ENCODE measurements at places on chromosomes 7 and 10.
A peak's percentile ranks its signal among the peaks of the same experiment; 100 is the strongest.

DNA sequence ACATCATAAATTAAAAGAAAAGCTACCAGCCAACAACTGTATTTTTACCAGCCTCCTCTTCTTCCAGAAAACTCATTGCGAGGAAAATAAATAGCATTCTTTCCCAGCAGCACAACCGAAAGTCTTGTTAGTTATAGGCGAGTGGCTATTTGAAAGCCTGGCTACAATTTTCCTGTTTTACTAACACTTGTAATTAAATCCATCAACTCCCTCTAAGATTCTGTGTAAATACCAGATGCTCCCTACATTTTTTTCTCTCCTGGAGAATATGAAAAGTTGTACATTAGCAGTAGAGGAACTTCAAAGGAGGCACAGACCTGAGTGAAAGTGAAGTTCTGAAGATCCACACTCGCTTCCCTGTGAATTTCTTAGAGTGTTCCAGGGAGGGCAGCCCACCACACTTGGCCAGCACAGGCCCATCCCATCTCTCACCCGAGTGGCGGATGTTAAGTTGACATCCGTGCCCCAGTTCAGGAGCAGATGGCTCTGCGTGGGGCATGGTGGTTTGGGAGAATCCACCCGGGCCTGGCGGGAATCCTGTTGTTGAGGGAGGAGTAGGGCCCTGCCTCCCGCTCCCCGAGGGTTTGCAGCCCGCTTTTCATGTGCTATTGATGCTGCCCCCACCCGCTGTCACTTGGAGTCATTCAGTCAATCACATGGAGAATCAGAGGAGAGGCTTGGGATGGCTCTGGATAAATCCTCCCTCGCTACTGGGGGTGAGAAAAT, 451.0 kb upstream of the GALNT17 start:
- no peak for DNase-seq

DNA sequence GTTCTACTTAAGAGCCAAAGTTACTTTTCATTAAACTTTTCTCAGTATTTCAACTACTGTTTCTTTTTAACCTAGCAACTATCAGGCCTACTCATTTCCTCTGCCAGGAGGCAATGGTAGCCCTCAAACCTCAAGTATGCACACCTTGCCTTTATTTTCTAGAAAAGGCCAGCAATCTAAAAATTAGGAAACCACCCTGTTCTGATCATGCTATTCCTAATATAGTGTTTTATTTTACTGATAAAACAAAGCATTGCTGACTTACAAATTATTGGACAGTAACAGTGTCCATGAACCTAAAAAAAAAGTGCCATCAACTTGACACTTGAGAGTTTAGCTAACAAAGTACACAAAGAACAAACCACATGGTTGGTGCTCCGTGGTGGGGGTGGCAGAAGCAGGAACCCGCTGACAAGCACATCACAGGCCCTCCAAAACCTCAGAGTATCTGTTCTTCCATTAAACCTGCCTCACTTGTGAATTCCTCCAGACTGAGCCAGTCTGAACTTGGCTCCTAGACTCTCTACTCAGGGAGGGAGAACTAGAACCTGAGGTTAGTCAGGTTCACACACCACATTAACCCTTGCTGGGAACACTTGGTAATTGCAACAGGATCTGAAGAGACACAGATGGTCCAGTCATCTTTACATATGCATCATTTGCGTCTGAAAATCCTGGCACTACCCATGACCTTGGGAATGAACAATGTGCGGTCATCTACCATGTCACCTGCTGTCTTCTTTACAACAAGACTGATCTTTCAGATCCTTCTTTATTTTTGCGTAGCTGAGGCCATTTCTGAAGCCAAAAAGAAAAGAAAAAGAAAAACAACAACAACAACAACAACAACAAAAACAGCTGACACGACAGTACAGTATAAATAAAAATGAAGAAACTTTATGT, 31.9 kb downstream of the PIP4K2A start:
- DNase-seq, result peak; percentile 23

DNA sequence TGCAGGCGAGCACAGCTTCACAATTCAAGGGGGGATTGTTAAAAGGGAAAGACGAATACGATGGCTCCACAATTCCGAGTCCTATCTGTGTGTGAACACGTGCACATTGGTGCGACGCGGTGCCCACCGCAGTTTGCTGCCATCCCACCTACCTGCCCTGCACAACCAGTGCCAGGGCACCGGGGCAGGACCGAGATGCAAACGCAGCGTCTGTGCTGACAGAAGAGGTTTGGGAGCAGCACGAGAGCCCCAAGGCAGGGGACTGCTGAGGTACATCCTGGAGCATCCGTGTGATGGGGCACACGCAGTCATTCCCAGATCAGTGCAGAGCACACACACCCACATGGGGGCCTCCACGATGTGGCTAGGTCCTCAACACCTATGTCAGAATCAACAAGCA, 221.3 kb downstream of the DNAJB6 start:
- no peak for DNase-seq

DNA sequence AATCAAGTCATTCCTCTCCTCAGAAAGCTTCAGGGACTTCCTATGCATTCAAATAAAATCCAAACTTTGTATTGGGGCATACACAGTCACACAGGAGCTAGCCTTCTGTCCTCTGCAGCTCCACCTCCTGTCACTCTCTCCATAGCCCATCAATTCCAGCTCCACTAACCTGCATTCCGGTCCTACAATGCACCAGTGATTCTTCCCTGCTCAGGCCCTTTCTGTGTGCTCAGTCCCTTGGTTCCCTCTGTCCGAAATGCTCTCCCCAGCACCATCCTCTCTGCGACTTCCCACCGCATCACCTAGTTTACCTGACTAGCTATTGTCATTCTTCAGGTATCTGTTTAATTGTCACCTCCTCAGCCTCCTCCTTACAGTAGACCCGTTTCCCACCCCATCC, 26.4 kb upstream of the YAE1 start:
- no peak for DNase-seq

DNA sequence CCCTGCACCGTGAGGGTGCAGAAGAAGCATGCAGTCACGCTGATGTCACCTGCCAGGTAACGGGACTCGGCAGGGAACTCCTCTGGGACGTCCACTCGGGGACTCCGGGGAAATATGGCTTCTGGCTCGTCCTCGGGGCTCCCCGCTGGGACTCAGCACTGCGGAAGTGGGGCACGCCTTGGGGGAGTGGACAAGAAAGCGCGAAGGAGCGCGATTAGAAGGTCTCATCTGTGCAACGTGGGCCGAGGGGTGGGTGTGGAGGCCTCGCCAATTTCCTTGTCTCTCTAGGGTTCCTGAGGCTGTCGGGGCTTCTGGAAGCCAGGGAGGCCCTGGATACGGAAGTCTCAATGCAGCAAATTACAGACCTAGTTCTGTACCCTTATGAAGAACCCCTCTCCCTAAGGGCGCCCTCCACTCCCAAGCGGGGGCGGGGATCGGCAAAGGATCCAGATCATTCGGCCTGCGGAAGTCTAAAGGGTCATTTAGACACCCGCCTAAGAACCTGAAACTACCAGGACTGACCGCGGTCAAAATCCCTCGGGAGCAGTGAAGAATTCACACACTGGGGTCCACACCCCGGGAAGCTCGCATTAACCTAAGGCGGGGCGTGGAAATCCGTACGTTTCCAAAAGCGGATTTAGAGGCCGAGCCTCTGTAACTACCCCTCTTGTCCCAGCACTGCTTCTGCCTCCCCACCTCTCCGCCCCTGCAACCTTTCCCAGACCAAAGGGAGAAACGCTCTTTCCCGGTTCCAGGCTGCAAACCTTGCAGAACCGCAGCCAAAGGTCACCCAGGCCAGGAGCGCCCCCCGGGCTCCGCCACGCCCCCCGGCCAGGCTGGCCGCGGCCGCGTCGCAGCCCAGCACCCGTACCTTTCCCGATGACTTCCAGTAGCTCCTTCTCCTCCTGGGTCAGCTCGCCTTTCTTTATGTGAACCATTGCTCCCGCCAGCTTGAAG, 640 bp downstream of the ANKMY2 start:
- DNase-seq, result peak; percentile 36

DNA sequence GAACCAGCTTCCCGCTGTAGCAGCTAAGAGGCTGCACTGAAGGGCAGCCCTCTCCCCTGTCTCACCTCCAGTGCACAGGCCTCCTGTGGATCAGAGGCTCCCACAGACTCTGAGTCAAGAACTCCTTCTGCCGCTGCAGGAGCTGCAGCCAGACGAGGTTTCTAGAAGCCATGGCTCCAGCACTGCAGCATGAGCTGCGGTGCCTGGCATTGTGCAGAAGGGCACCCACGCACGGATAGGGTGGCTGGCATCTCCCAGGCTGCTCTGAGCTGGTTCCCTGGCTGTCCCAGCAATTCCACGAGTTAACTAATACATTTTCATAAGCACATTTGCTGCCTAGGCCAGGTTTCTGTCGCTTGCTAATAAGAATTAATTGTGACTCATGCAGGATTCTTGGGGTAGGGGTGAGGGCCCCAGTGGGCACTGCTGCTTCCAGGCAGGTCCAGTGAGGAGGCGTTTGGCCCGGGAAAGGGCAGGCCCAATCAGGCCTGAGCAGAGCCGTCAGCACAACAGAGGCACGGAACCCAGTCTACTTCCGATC, 594.2 kb downstream of the DNAJB6 start:
- no peak for DNase-seq

DNA sequence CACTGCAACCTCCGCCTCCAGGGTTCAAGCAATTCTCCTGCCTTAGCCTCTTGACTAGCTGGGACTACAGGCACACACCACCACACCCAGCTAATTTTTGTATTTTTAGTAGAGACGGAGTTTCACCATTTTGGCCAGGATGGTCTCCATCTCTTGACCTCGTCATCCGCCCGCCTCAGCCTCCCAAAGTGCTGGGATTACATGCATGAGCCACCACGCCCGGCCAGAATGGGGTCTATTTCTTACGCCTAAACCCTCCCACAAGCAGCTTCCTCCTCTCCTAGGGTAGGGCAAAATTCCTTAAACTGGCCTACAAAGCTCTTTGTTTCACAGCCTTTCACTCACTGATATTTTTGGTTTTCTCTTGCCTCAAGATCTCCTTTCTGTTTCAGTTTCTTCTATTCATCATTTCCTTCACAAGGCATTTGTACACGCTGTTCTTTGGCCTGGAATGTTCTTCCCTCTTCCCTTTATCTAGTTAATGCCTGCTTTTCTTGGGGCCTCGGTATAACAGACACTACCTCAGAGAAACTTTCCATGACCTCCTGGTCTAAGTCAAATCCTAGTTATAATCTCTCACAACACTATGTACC, 6.7 kb downstream of the CPEB3 start:
- DNase-seq, result no peak

- DNase-seq, result no peak
These were observed 7.3 kb upstream of the SNX13 start for GRCh38 chr7:17947620-17948019.

DNA sequence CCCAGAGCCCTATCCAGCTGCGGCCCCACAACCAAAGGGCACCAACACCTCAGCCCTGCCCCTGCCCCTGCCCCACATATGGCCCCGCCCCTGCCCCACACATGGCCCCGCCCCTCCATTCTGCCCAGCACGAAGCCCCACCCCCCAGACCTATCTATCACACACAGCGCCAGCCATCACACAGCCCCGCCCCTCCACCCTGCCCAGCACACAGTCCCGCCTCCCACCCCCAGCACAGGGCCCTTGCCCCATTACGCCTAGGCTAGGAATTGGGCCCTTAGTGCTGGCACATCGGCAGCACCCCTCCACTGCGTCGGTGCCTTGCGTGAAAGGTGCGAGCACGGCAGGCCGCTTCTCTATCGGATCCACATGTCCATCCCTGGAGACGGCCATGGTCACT, 126.8 kb downstream of the MAD1L1 start:
- no peak for DNase-seq

- DNase-seq, result no peak
These were observed at the start of gene DGKB for GRCh38 chr7:14902589-14903067. TSS of gene DGKB (minus strand) at chr7:14902751.

DNA sequence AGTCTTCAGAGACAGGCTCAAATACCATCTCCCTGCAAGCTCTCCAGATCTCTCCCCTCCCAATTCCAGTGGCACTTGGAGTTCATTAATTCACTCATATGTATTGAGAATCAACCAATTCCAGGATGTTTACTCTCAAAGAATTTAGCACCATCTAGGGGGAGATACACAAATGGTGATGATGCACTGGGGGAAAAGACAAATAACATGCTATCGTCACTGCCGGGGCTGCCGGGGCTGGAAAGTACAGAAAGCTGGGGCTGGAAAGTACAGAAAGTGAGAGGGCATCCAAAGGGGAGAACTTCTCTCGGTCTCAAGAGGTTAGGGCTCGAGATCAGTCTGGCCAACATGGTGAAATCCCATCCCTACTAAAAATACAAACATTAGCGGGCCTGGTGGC, 118.7 kb downstream of the MKX start:
- no peak for DNase-seq

- DNase-seq, result no peak
These were observed 18.8 kb downstream of the MYO3A start for GRCh38 chr10:25952857-25953256.

DNA sequence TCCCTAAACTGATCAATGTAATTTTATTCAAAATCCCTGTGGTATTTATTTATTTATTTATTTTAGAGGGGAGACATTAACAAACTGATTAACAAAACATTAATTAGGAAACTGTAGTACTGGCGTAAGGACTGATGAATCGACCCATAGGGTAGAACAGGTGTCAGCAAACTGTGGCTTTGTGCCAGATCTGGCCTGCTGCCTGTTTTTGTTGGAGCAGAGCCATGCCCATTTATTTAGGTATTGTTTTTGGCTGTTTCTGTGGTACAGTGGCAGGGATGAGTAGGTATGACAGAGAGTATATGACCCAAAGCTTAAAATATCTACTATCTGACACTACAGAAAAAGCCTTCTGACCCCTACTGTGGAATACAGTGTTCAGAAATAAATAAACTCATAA, 332.5 kb upstream of the ETV1 start:
- DNase-seq, result no peak

- DNase-seq, result no peak
These were observed 74.5 kb upstream of the BAIAP2L1 start for GRCh38 chr7:98475352-98475751.

GRCh38 chr7:8433477-8434289, at the start of gene NXPH1:
TSS of gene NXPH1 (plus strand) at chr7:8433609.
- no peak for DNase-seq

GRCh38 chr7:102376964-102377466, 19.1 kb upstream of the PRKRIP1 start:
- DNase-seq, result no peak

GRCh38 chr10:22752272-22752889, 38.0 kb upstream of the PIP4K2A start:
- DNase-seq, result no peak

DNA sequence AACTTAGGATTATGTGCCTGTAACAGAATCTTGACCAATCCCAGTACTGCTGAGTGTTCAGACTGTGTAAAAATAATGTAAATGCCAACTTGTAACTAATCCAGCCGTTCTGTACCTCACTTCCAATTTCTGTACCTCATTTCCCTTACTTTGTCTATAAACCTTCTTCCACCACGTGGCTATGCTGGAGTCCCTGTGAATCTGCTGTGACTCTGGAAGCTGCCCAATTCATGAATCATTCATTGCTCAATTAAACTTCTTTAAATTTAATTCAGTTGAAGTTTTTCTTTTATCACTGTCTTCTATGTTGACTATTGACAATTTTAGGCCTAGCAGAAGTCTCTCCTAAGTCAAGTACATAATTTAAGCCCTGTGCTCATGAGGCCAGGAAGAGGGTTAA, 215.3 kb upstream of the RHOBTB1 start:
- DNase-seq, result no peak

Measured in activated CD4-positive, alpha-beta T cell treated with anti-CD3 and anti-CD28 coated beads, Interleukin-2, amount 50 U/mL, for 4 hours (primary cell).